ENCODE measurements at places on chromosomes 4 and X. TPM values are rescaled to one million over a fixed set of nuclear protein-coding genes. Genes with fewer than 3 reads are reported as not detected.

Gene DIAPH2
- 3.5 TPM for total RNA-seq

Gene RPA4
- 0.41 TPM for total RNA-seq

Gene PITX2
- total RNA-seq, result 1.1 TPM

Gene HPSE
- 1.1 TPM for total RNA-seq

Gene L1CAM
- 22.5 TPM for total RNA-seq
